ENCODE measurements at places on chromosomes 4 and X.

DNA sequence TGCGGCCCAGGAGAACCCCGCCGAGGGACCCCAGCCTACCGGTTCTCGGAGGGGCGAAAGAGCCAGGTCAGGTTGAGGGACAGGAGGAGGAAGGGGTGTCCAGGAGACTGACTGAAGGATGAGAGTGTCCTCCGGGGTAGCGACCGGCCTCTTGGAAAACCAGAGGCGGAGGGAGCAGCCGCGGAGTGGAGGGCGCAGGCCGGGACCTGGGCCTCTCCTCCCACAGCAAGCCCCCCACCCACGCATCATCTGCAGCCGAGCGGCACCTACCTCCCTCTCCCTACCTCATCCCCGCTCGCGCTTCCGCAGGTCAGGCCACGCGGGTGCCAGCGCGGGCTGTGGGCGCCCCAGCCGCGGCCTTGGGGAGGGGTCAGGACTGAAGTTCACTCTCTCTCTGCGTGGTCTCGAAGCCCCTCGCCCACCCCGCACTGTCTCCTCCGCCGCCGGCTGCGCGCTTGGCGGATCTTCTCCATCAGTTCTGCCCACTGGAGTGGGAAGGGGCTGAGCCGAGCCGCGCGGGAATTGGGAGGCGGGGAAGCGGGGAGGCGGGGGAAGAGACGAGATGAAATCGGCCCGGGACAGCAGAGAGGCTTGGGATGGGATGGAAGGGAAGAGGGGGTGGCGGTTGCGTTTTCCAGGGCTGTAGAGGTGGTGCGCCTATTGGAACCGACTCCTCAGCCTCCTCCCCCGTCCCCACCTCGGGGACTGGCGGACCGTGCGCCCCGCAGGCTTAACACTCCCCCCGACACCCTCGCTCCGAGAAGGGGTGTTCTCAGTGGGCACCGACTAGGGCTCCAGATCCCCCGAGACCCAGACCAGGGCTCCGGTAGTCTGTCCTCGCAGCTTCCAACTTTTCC lies 1.8 kb downstream of the NLGN4X start:
- no peak for DNase-seq

GRCh38 chr4:11566444-11567022 lies 137.8 kb upstream of the HS3ST1 start:
- no peak for DNase-seq

GRCh38 chrX:14872355-14872754 lies 514 bp downstream of the FANCB start:
- DNase-seq = no peak

DNA sequence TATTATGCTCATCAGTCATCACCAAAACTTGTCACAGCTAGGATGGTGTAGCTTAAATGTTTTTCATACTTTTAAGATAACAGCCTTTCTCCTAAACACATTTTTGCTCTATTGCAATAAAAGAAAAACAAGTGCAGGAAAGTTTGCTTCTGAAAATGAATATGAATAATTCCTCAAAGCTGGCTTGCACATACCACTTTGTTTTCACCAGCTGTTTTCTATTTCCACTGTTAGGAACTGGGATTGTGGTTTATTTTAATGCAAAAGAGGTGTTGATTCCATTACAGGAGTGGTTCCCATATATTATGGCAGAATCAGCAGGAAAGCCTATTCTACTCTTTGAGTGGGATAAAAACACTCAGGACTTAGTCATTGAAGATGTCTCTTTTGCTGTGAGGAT lies 145.9 kb downstream of the PPA2 start:
- no peak for DNase-seq

DNA sequence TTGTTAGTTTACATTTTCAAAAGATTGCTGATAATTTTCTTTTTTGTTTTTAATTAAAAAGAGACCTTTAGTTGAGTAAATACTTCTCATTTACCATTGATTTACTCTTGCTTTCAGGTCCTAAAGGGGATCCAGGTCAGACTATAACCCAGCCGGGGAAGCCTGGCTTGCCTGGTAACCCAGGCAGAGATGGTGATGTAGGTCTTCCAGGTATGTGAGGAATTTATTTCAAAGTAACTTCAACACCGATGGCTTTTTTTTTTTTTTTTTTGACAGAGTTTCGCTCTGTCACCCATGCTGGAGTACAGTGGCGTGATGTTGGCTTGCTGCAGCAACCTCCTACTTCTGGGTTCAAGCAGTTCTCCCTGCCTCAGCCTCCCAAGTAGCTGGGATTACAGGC lies 135.1 kb downstream of the IRS4 start:
- DNase-seq = no peak

- no peak for DNase-seq
These were observed 48.5 kb downstream of the C4orf50 start for GRCh38 chr4:5969777-5970176.

- no peak for DNase-seq
These were observed 22.4 kb upstream of the CLTRN start for GRCh38 chrX:15686818-15687685.

DNA sequence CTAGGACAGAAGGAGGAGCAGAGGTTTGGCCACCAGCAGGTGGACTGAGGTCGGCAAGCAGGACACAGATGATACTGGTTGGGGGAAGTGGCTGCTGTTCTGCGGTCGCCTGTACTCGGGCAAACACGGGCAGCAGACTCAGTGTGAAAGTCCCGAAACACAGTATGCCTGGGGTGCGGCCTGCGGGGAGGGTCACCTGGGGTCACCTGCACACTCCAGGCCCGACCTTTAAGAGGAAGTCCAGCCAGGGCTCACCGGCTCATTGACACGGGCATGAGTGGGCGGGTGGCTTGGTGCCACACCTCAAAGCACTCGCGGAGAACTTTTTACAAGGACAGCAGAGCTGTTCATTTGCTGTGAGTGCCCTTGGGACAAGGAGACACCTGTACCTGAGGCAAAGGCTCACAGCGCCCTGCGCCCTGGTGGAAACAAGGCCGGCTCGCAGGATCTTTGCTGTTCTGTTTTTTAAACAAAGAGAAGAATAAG lies 71.5 kb upstream of the MXD4 start:
- no peak for DNase-seq

- DNase-seq = no peak
These were observed 2.5 kb downstream of the GABRQ start for GRCh38 chrX:152640034-152640818.

GRCh38 chrX:134626434-134626833 lies 31.8 kb downstream of the PLAC1 start:
- no peak for DNase-seq

DNA sequence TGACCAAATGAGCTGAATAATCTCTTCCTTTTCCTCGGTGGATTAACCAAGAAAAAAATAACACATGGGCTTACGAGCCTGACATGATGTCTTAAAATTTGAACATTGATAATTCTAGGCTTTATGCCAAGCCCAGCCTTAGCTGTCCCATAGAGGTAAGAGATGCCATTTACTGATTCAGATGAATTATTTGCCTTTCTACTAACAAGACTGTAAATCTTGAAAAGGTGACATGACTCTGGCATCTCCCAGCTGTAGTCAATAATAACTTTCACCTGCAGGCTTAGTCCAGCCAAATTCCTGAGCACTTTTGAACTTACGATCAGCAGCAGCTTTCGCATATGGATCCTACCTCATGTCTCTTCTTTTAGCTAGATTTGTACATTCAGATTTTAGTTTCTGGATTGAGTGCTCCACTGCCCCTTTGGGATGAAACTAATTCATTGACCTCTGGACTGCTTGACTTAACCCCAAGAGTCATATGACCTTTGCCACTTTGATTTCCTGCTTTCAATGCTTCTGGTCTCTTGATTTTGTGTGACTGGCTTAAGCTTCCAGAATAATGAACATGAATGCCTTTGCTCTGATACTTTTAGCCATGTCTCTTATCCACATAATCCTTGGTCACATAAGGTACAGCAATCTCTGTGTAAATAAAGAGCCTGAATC lies 876.4 kb upstream of the SLIT2 start:
- DNase-seq = no peak

GRCh38 chrX:32045149-32045548 lies 973.3 kb upstream of the FTHL17 start:
- no peak for DNase-seq

GRCh38 chr4:78481180-78481579 lies 70.4 kb upstream of the ANXA3 start:
- DNase-seq = peak; percentile 34

- DNase-seq = no peak
These were observed 56.9 kb downstream of the OPHN1 start for GRCh38 chrX:68376373-68376772.

DNA sequence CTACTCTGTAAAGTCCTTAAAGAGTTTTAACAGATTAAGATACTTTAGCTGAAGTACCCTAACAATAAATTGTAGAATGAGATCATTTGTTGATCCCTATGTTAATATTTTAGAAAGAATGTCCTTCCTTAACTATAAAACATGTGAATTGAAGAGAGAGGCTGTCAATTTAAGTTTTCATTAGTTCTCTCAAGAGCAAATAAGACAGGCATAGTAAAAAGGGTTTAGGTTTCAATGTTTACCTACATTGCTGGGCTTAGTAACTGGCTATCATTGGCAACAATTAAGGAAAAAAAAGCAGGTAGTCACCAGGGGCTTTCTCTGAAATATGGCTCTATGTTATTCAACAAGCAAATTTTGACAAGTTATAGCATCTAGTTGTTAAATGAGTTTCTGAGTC lies 91.5 kb downstream of the ATRX start:
- no peak for DNase-seq

GRCh38 chrX:119132316-119132715 lies 4.7 kb upstream of the KIAA1210 start:
- DNase-seq = no peak

GRCh38 chr4:16026160-16026761 lies 57.6 kb downstream of the PROM1 start:
- no peak for DNase-seq

- no peak for DNase-seq
These were observed 51.7 kb downstream of the SLC7A11 start for GRCh38 chr4:138190452-138190858.

DNA sequence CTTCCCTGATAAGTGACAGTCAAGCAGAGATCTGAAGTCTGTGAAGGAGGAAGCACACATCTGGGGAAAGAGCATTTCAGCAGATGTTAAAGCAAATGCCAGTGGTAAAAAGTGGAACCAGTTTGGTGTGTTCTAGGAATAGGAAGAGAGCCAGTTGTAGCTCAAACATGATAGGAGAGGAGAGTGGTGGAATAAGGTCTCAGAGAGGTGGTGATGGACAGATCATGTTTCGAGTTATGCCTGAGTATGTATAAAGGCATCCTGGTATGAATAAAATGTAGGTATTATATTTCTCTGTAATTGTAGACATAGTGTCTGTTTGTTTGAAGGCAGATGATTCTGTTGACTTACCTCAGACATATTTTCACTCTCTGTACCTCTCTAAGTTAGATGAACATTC lies 89.1 kb downstream of the LARP7 start:
- DNase-seq = no peak

DNA sequence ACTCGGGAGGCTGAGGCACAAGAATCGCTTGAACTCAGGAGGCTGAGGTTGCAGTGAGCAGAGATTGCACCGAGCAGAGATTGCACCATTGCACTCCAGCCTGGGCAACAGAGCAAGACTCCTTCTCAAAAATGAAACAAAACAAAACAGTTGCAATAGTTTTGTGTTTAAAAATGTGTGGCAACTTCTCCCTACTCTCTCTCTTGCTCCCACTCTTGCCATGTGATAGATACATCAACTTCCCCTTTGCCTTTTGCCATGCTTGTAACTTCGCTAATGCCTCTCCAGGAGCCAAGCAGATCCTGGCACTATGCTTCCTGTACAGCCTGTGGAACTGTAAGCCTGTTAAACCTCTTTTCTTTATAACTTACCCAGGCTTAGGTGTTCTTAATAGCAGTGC lies 52.5 kb upstream of the INTU start:
- no peak for DNase-seq

- DNase-seq = peak; percentile 84
These were observed 75.4 kb downstream of the AR start for GRCh38 chrX:67619253-67619652.

DNA sequence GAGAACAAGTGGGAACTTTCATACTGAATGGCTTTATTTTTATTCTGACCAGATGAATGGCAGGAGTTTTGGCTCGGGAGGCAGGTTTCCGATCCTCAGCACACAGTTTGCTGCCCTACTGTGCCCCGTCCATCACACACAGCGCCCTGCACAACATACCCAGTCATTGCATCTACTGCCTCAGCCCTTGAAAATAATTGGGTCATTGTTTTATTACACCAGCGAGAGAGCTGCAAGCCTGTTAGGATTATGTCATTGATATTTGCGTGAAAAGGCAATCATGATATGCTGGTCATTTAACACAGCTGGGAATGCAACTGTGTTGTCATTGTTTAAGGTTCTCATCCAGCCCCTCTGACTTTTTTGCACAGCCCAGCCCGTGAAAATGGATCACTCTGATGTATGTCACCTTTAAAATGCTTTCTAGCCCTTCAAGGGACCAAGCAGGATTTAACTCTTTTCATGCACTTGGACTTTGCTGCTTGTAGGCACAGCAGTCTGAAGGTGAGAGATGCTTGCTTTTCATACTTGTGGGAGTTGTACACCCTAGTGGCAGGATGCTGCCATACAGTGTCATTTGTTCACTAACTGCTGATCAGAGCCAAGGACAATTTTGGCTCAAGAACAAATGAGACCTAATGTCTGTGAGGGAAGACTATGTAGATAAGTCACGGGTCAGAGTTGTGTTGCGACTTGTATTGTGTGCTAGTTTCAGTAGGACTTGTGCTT lies 62.3 kb downstream of the RTL9 start:
- DNase-seq = no peak

DNA sequence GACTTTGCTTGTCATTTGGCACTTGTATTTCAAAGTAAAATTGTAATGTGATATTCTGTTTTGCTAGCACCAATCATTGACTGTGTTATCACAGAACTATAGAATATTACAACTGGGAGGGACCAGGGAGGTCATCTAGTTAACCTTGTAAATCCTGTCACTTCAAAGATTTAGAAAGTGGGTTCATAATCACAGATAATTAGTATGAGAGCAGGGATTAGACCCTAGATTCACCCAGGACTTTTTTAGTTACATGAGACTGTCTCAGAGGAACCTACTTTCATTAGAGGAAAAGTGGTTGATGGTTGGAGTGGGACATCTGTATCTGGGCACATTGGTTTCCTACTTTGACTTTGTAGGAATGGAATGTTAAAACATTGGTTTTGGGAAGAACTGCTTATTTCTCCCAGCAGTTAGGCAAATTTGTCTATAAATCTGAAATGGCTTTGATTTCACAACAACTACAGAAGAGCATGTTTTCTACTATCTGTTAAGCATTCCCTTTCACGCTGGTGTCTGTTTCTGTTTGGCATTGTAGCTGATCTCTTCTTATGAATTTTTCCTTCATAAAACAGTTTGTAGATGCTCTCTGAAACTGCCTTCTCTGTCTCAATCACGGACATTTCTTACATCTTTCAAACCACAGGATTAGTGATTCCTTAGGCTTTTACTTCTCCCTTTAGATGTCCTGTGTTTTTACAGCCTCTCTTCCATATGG lies 144.1 kb downstream of the DIPK2B start:
- no peak for DNase-seq

- no peak for DNase-seq
These were observed 599.9 kb upstream of the IGFBP7 start for GRCh38 chr4:57710053-57710452.

Data from epithelial cell of prostate (primary cell).